Brain pericyte (primary cell): ENCODE measurements at places on chromosomes 5 and 9.

DNA sequence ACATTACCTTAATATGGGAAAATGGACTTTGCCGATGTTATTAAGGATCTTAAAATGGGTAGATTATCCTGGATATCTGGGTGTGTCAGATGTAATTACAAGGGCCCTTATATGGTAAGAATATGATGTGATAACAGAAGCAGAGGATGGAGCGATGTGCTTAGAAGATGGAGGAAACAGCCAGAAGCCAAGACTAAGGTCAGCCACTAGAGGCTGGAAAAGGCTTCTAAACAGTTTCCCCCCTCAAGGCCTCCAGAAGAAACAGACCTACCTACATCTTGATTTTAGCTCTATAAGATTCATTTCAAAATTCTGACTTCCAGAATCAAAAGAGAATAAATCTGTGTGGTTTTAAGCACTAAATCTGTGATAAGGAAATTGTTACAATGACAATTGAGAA is 131.9 kb downstream of the CAAP1 start:
- no peak for DNase-seq

GRCh38 chr5:128539038-128539429 is 989 bp upstream of the FBN2 start:
- no peak for DNase-seq

DNA sequence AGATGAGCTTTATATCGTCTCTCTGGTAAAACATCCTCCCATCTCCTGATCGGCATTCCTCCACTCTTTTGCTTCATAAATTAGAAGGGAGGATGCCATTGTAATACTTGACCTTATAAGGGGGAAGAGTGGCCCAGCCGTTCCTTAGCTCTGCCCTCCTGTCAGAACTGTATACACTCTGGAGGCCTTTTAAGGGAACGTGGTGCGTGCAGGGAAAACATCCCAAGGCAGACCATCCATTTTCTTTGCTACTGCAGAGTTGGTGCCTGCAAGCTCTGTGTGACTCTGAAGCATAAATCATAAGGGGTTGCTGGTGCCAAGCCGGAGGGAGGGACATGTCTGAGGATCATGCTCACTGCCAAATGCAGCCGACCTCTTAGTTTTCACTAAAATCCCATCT is 90.4 kb downstream of the PGM5 start:
- no peak for DNase-seq

- no peak for DNase-seq
These were observed 201.7 kb downstream of the PRELID2 start for GRCh38 chr5:145633474-145633873.

DNA sequence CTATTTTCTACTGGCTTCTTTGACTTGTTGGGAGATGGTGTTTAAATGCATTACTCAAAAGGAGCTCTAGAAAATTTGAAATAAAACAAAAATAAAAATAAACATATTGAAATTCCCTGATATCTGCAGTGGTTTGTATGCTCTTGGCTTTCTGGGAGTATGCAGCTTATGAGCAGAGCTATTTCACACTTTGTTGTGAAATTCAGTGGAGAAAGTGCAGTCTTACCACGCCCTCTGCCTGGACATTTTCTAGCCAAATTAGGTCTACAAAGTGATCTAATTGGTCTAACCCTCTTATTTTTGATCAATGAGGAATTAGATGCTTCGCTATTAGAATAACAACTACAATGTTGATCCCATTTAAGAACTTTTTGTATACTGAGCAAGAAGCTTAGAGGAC is 66.8 kb downstream of the INSYN2B start:
- DNase-seq, result no peak

DNA sequence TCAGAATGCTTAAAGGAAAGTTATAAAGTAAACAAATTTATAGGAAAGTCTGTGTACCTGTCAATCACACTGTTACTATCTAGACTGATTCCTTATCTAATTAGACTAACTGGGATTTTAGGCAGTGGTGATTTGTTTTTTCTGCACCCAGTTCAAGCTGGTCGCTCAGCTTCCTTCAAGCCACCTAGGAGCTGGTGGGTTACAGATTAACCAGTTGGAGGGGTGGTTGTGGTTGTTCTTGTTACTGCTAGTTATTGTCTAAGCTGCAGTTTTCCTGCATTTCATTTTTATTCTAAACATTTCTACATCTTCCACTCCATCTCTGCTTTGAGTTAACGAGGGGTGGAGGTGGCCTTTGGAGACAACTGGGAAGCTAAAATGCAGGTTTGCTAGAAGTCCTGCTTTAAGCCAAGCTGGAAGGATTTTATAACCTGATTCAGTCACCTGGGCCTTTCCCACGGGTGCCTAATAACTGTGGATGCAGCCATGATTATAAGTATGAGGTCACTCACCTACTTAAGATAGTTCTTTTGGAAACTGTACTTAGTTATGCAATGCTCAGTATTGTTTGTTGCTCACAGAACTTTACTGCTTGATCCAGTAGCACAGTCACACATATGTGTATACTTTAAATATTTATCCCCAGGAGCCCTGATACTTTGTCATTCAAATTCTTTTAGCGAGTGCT is 303.9 kb upstream of the DAP start:
- DNase-seq, result no peak

DNA sequence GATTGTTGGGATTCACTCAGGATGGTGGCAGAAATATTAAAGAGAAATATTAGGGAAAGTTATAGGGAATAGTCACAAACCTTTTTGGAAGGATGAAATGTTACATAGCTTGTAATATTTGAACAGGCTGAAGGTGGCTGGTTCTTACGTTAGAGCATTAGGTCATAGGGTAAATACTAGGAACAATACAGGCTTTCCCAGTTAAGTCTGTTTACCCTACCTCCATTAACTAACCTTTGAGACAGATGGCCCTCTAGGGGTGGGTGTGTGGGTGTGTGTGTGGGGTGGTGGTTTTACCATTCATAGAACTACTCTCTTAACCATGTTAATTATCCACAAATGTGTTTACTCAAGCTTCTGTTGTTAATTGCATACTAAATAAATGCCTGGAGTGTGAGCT is 94.3 kb upstream of the STK32A start:
- DNase-seq, result no peak

GRCh38 chr5:141804475-141804874 is 73.7 kb downstream of the PCDH1 start:
- no peak for DNase-seq

DNA sequence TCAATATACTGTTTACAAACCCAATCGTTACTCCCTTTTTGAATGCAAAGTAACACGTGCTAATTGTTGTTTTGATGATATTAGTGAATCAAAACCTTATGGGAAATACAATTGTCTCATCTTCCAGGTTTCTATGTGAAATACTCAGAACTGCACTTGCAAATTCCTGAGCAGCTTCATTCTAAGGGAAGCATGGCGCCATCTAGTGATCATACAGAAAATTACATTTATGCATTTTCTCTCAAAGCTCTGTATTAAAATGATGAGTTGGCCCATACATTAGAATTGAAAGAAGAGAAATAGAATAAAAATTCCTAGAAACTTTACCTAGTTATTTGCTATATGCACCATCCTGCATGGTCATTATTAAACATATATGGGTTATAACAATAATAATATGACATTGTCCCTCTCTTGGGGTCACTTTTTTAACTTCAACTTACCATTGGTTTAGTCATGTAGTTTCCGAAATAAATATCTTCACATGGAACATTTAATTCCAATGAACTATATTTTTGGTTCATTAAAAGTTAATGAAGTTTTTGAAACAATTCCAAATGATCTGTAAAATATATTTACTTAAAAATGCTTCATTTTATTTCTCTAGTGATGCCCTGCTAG is 220.0 kb downstream of the PDE4D start:
- DNase-seq, result no peak

GRCh38 chr9:134949681-134950385 is 32.1 kb upstream of the FCN1 start:
- no peak for DNase-seq

- no peak for DNase-seq
These were observed 53.8 kb upstream of the PAPPA start for GRCh38 chr9:116099821-116100220.

DNA sequence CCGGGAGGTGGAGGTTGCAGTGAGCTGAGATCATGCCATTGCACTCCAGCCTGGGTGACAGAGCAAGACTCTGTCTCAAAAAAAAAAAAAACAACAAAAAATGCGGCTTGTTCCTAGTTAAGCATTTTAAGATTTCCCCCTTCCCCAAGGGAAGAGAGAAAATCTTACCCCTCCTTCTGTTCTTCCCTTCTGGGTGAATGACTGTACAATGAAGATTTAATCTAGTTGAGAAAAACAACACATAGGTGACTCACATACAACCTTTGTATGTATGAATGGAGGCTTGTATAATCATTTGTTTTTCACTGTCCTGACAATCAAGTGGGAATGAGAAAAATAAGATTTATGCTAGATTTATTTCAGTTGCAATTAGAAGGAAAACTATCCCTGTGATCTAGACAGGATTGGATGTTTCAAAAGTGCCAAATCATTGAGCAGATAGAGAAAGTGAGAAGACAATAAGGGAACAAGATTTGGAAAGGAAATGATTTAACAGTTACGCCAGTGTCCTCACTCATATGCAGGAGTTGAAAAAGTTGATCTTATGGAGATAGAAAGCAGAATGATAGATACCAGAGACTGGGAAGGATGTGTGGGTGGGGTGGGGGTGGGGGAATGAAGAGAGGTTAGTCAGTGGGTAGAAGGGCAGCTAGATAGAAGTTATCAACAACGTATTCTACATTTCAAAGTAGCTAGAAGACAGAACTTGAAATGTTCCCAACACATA is 16.7 kb downstream of the GDA start:
- DNase-seq, result no peak

DNA sequence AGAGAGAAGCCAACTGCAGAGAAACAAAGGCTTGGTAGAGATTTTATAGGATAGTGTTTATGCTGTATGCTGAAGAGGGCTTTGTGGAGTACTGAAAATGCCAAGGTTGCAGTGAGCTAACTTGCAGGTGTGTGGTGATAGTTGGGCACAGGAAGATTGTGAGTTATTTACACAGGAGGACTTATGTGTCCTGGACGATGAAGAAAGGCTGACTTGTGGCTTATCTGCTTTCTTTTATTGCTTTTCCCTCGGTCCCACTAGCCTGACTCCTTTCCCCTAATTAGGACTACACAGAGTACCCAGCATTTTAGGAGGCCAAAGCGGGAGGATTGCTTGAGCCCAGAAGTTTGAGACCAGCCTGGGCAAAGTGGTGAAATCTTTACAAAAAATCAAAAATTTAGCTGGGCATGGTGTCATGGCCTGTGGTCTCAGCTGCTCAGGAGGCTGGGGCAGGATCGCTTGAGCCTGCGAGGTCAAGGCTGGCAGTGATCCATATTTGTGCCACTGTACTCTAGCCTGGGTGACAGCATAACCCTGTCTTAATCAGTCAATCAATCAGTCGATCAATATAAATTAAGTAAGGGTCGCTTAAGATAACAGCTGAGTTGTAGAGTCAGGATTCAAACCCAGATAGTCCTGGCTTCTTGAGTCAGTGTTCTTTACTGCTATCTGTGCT is 61.9 kb downstream of the UBE2R2 start:
- DNase-seq, result no peak

DNA sequence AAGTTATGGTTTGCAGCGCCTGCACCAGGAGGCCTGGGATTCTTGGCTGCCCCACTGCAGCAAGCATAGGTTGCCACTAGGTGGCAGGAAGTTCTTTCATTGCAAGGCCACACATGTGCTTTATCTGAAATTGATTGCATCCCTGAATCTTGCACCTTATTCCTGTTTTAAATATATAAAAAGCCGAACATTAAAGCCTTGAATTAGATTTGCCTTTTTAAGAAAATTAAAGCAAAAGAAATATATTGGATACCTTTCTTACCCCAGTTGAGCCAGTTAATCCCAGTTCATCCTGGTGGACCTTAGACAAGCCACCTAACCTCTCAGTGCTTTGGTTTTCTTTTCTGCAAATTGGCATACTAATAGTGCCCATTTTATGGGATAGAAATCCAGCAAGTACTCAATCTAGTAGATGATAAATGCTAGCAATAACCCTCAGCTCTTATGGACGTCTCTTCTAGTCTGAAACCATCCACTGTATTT is 6.3 kb upstream of the TRMT10B start:
- no peak for DNase-seq

DNA sequence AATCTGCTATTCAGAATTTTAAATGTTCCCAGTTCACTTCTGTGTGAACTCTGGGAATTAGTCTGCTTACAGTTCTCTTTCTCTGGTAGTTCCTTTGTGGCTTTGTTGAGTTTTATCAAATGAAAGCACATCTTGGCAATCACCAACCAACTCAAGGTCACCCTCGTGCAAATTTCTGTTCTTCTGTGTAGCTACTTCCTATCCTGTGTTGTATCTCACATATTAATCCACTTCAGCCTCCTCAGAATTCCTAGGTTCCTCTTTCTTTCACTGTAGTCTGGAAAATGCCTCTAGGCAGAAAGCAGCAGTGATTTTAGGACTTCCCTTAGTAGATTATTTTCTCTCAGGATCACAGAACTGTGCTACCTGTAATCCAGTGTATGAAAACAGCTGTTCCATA is 100.3 kb downstream of the AUH start:
- no peak for DNase-seq

DNA sequence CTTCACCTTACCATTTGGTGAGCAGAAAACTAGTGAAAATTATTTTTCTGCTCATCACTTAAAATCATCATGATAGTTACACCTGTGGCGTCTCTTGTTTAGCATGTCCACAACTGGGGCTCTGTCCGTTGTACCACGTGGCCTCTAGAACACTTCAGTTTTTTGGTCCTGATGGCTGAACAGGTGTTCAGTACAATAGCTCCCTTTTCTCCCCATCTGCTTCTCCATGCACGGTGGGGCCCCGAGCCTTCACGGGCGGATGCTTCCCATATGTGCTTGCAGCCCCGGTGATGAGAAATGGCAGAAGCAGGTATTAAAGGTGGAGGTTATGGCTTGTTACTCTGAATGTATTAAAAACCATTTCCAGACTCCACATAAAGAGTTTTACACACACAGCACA is 304.1 kb downstream of the CWC27 start:
- DNase-seq, result no peak
